ENCODE measurements at places on chromosomes 2 and 18.

DNA sequence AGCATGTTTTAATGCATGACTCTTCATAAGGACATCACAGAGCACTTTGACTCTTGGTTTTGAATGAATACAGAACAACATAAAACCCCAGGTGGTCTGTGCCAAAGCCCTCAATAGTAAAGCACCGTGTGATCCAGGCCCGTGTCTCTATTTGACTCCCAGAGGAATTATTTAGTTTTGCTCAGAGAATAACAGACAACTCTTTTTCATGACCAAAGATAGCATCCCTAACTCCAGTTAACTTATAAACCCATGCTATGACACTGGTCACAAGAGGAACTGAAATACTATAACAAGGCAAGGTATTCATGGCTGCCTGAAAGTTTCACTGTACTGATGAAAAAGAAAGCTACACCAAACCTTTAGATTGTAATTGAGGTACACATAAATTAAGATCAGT lies 128.4 kb downstream of the IKZF2 start:
- DNase-seq, result no peak

GRCh38 chr2:234595829-234596228 lies 98.9 kb upstream of the ARL4C start:
- DNase-seq, result no peak

GRCh38 chr2:143375384-143375880 lies 246.2 kb downstream of the ARHGAP15 start:
- no peak for DNase-seq

DNA sequence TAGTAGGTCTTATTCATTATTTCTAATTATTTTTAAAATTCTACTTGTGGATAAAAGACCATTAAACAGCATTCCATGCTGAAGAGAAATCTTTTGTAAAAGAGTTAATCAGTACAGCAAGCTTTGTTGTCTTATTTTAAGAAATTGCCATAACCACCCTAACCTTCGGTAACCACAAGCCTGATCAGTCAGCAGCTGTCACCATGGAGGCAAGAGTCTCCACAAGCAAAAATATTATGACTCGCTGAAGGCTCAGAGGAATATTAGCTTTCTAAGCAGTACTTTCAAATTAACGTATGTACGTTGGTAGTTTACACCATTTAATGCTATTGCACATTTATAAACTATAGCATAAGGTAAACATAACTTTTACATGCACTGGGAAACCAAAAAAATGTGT lies 650.5 kb upstream of the LINC00305 start:
- DNase-seq, result no peak

GRCh38 chr18:25446972-25447371 lies 95.0 kb upstream of the ZNF521 start:
- no peak for DNase-seq

DNA sequence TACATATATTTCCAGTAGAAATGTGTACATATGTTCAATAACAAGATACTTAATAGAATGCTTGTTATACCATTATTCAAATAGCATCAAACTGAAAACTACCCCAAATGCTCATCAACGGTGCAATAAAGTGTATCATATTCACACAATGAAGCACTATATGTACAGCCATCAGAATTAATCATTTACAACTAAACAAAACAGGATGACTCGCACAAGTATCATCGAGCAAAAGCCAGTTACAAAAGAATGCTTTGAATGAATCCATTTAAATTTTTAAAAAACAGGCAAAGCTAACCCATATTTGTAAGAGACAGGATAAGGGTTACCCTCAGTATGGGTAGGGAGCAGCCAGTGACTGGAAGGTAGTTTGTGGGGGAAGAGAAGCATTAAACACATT lies 132.8 kb upstream of the PDE1A start:
- DNase-seq, result no peak

GRCh38 chr2:173568054-173568453 lies 213.4 kb downstream of the CDCA7 start:
- no peak for DNase-seq

GRCh38 chr2:25328152-25329085 lies 13.3 kb downstream of the DNMT3A start:
- DNase-seq, result no peak

- no peak for DNase-seq
Measured at GRCh38 chr2:109222422-109222821, 93.4 kb downstream of the SH3RF3 start.

DNA sequence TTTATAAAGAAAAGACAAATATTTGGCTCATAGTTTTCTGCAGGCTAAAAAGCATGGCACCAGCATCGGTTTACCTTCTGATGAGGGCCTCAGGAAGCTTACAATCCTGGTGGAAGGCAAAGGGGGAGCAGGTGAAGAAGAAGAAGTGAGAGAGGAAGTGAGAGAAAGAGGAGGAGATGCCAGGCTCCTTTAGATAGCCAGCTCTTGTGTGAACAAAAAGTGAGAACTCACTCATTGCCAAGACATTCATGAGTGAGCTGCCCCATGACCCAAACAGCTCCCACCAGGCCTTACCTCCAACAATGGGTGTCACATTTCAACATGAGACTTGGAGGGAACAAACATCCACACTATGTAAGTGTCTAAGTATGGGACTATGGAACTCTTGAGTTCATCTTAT lies 14.3 kb downstream of the CCDC150 start:
- no peak for DNase-seq

DNA sequence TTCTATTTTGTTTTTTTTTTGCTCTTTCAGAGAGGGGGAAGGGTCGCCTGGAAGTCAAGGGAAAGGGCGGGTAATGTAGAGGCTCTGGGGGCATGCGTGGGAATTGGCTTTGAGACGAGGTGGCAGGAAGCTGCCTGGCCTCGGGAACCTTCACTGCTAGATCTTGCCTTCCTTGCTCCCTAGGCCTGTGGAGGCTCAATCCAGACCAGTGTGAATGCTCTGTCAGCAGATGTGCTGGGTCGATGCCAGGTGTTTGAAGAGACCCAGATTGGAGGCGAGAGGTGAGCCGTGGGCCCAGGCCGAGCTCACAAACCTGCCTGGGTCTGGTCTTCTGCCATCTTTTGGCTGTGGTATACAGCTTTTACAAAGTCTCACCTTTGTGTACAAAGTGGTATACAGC lies 15.5 kb downstream of the CCT7 start:
- DNase-seq, result no peak

GRCh38 chr2:160042054-160042453 lies 20.4 kb downstream of the PLA2R1 start:
- DNase-seq, result no peak

DNA sequence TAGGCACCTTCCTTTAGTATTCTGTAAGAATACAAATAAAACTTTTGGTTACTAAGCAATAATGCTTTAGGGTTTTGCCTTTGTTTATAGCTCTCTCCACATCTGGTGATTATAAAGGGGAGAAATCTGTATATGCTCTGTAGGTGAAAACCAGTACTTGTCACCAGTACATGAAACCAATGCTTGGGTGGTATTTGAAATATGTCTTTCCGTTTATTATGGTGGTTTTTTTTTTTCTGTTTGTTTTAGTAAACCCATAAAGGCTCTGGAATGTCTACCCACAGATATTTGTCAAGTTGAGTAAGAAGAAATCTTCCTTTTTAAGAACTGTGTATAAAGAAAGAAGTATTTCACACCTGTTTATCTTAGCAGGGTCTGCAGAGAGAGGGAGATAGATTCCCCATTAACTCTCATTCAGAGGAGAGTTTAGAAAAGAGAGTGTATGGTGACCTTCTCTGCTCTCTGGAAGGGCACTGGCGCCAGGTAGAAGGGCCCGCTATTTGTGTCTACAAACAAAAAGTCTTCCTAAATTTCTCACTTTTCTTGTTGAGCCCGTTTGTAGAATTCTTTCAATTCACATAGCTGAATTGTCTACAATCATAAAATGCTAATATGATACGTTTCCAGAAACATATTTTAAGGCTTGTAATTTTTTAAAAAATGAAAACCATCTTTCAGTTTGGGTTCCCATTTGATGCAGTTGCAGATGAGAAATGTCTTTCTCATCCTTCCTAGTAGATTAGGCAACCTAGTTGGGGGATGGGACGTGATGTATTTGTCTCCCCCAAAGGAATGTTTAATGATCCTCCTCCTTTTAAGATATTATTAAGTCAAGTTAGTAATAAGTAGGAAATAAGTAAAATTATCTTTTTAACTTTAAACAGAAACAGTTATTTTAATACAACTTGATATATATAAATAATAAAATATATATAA lies 33.9 kb downstream of the MAP3K20 start:
- DNase-seq, result peak; percentile 44

DNA sequence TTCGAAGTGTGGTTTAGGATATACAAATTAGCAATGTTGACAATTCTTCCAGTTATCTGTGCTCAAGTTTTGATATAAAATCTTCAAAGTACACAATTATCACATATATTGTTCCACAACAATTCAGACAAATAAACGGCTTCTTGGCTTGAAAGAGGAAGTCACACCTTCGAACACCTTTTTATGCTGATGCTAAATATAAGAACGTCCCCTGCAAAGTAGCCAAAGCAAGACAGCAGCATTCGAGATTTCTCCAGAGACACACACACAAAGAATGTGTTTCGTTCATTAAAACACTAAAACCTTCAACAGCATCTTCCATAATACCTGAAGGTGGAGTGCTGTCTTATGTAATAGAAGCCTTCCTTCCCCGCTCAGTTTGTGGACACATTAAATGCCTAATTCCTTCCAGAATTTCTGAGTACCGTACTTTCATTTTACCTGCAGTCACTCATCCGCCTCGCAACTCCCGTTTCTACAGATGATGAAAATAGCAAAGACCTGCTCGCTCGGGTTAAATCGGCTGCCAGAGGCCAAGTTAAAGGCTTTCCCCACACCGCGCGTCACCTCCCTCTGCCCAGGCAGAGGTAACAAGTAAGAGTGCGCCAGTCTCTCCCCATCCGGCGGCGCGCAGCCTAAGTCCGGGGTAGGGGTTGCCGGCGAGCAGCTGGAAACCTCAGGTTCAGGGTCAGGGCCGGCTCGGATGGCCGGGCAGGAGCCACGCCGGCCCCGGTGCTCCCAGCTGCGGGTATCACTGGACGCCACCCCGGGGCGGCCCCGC lies 847 bp downstream of the SERPINE2 start:
- peak; percentile 74 for DNase-seq

GRCh38 chr2:3626118-3626811 lies 31.4 kb downstream of the COLEC11 start:
- no peak for DNase-seq

- DNase-seq, result no peak
Measured at GRCh38 chr2:121409388-121409787, 121.3 kb upstream of the RNU4ATAC start.

DNA sequence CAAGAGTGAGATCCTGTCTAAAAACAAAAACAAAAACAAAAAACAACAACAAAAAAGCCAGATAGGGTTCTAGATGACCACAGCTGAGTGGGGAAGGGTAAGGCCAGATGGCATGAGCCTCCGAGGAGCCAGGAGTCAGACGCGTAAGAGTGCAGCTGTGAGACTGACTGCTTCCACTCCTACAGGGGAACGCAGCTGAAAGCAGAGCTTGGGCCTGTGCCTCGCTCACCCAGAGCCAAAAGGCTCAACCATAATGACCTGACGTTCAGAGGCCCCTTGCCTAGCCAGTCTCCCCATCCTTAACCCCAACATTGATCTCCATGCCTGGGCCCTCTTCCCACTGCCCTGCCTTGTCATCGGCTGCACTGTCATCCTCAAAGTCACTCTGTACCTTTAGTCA lies 26.5 kb upstream of the NCL start:
- DNase-seq, result no peak

DNA sequence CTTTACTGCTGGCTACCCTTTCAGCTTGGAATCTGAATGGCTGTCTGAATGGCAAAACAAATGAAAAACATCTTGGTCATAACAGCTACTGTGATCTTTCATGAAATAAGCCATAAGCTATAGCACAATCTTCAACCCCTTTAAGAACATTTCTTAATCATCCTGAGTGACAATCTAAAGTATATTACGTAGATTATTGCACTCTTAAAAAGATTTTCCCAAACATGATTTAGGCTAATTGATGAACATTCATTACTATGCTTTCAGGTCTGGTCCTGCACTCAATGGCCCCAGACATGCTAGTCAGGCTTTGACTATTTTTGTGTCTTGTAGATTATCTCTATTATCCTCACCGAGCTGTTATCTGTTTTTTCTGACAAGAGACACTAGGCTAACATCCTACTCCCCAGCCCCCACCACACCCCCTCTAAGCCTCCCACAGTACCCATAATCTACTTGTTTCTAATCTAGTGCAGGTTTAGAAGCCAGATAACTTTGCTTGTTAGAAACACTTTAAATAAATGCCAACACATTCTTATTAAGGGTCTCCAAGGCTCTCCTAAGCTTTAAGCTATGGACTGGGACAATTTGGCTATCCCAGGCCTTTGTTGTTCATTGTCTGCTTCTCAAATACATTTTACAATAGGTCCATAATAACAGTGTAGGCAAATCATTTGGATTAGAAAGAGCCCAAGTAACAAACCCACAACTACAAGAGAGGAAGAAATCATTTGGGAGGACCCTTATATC lies 4.2 kb downstream of the SMAD2 start:
- DNase-seq, result no peak

DNA sequence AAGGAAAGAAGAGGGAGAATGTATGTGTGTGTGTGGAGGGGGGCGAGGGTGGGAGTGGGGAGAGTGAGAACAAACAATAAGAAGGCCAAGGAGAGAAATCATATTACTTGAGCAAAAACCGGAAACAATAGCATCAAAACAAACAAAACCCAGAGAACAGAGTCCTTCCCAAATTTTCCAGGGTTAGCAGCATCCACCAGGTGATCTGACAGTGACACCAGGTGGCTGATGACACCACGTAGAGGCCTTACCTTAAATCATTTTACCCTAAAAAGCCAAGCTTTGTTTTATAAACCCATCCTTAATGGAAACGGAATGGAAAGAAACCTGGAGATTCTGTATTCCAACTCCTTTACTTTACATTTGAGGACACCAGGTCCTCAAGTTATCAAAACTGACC lies 42.9 kb downstream of the CDCA7 start:
- no peak for DNase-seq

DNA sequence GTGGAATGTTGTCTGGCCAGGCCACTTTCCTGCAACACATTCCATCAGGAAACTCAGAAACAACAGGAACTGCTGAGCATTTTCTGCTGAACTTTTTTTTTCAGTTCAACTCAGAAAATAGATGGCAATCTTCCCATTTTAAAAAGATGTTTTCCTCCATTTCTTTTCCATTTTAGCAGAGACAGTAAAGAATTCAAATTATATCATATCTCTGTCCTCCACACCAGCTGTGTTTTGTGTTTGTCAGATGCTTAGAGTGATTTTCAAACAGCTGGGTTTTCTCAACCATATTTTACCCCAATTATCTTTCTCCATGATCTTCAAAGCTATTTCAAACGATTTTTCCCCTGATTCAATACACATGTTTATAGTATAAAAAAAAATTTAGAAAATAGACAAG lies 713.4 kb downstream of the LRRTM4 start:
- DNase-seq, result no peak
